ENCODE measurements at places on chromosomes 13 and 19. TPM values are rescaled to one million over a fixed set of nuclear protein-coding genes. Genes with fewer than 3 reads are reported as not detected.
A peak's percentile ranks its signal among the peaks of the same experiment; 100 is the strongest.

The ADGRE2 gene
- 0.60 TPM for total RNA-seq

The MYO1F gene
- 0.40 TPM for total RNA-seq

- no peak for DNase-seq
Measured at GRCh38 chr13:105016266-105016665, 1519.2 kb downstream of the EFNB2 start.

GRCh38 chr13:31067416-31068118 is 94.1 kb downstream of the HSPH1 start:
- peak; percentile 18 for DNase-seq

- DNase-seq, result peak; percentile 79
Measured at GRCh38 chr13:31199849-31200636, at the start of gene B3GLCT. B3GLCT (plus strand) TSS chr13:31199975; CDS start chr13:31200085, 110 bp downstream.

DNA sequence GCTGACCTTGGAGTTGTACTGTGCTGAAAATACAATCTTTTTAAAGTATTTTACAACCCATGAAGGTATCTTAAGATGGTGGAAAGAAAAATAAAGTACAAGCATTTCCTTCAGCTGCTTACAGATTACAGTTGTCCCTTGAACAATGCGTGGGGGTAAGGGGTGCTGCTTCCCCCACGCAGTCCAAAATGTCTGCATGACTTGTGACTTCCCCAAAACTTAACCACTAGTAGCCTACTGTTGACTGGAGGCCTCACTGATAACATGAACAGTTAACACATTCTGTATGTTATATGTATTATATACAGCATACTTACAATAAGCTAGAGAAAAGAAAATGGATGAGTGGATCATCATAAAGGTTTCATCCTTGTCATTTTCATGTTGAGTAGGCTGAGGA is 45.3 kb upstream of the ZNF599 start:
- DNase-seq, result no peak
